ENCODE measurements at places on chromosomes 12 and 14.

- no peak for DNase-seq
Observed at GRCh38 chr12:24960222-24960855, 11.4 kb upstream of the BCAT1 start.

GRCh38 chr12:6218347-6218925, 18.2 kb downstream of the CD9 start:
- no peak for DNase-seq

DNA sequence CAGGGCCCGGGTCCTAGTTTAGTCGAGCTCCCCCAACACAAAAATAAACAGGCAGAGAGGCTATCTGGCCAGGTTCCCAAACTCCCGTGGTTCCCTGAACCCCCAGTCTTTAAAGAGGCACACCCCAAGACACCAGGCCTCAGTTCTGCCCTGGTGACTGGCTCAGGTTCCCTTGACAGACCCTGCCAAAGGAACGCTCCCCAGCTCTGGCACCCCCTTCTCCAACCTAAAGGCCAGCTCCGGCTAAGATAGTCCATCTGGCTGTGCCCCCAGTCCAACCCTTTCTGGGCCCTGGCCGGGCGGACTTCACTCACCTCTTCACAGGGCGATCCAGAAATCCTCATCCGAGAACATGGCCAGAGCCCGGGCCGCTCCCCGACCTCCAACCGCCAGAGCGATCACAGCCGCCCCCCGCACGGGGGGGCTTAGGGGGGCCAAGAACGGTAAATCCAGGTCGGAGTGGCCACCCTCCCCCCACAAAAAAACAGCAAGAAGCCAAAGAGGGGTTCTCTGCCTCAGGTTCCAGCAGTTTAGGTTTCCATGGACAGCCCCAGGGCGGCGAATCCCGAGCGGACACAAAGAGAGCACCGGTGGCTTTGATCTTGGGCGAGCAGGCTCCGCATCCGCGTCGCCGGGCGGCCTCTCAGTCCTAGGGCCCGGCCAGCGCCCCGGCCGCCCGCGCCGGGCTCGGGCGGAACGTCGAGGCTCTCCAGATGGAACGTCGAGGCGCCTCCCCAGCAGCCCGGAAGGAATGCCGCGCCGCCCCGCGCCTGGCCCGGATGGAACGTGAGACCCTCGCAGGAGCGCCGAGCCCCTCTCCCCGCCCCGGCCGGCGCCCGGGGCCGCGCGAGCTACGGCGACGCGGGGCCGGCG, 1.1 kb downstream of the KMT2D start:
- DNase-seq: peak; percentile 17

- no peak for DNase-seq
Observed at GRCh38 chr12:87612996-87613395, 416.2 kb downstream of the C12orf50 start.

- no peak for DNase-seq
Observed at GRCh38 chr12:54358191-54358944, 5.9 kb downstream of the GPR84 start.

GRCh38 chr12:98260276-98260675, 255.1 kb upstream of the TMPO start:
- DNase-seq: no peak

DNA sequence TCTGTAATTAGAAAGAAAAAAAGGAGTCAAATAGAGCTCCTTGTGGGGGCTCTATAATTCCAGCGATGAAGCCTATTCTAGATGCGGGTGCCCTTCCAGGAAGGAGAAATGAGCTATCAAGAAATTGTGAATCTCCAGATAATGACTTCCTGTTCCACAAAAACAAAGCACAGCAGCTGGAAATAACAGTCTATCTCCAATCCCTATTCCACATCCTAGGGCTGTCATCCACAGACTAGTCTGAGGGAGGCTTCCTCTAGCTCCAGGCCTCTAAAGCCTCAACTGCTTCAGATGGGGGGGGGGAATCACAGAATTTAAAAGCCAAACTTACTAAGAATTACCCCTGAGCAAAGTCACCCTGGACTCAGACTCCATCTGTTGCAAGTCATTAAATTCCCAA, 77.4 kb upstream of the GTF2A1 start:
- no peak for DNase-seq

- DNase-seq: no peak
Observed at GRCh38 chr12:90124914-90125313, 416.3 kb upstream of the ATP2B1 start.

- DNase-seq: no peak
Observed at GRCh38 chr12:124277394-124278241, 17.3 kb upstream of the RFLNA start.

DNA sequence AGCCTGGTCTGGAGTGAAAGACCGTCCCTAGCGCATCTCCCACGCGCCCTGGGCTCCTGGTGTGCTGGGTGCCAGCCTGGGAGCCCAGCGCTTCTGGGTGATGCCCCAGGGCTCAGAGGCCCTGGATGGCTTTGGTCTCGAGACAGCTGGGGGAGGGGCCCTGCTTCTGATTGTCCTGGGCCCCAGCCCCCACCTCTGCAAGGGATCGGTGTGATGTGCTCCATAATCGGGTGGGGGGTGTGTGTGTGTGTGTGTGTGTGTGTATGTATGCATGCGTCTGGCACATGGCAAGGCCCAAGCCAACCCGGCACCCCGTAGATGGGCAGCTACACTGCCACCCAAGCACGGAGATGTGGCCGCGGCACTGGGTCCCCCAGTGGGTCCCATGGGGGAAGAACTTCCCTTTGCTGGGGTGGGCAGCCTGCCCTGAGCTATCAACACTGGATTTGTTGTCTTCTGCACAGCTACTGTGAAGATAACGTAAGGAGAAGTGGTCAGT, 3.1 kb downstream of the ZBTB42 start:
- no peak for DNase-seq

DNA sequence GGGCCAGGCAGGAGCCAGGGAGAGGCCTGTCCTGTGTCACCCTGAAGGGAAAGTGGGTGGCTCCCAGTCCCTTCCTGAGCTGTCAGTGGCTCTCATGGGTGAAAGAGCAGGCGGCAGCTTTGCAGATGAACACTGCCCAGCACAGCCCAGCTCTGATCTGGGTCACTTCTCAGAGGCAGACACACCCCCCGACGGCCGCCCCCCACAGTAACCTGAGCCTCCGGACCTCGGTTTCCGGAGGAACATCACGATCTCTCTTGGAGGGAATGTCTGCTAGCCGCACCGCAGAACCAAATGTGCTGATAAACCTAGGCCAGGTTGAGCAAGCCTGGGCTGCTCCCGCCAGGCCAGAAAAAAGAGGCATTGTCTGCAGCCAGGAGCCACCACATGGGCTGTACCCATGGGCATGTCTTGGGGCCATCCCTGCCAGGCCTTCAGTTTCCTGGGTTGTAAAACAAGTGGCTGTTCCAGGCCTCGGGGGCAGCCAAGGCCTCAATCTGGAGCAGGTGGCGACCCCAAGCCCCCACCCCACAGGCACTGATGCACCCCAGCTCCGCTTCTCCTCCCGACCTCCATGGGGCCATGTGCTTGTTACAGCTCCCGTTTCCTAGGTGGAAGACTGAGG, 57.6 kb downstream of the NCOR2 start:
- no peak for DNase-seq

DNA sequence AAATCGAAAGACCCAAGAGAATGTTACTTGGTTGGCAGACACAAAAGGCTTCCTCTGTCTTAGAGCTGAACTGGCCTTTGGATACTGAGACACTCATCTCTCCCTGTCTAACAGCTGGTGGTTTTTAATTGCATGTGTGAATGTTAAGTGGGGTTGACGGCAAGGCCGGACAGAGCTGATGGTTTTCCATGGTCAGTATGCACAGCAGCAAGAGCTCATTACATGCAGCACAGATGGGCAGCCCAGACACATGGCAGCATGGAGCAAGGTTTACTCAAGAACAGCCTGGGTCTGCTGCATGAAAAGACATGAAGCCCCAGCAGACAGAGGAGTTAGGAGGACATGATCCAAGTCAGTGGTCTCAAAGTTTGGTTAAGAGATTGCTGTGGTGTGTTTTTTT, 27.8 kb upstream of the CACNA2D4 start:
- DNase-seq: no peak

- peak; percentile 12 for DNase-seq
Observed at GRCh38 chr12:8823565-8824300, 1.3 kb downstream of the A2ML1 start.

GRCh38 chr12:4157122-4157521, 116.4 kb upstream of the CCND2 start:
- no peak for DNase-seq

DNA sequence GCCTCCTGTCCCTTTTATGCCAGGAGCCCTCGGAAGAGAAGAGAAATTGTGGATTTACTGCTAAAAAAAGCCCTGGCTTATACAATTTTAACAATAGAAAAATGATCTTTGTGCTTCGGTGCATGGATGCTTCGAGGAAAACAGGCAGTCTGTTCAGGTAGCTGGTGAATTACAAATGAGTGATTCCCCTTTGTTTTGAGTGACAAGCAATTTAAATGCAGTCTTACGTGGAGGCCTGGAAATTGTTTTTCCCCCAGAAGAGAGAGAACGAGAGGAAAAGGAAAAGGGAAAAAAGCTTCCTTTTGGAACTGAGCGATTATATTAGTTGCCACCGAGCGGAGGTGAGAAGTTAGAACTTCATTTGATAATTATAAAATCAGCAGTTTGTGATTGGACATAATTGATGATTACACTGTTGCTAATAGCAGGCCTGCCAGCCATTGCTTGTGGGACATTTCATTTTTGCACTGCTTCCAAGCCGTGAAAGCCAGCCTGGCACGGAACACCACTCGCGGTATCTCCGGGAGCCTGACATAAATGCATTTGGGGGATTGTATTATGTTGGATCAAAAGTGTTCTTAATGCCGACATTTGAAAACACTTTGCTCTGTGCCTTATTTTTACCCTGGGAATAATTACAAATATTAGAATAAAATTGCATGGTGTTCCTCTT, 117.7 kb downstream of the PHETA1 start:
- no peak for DNase-seq

DNA sequence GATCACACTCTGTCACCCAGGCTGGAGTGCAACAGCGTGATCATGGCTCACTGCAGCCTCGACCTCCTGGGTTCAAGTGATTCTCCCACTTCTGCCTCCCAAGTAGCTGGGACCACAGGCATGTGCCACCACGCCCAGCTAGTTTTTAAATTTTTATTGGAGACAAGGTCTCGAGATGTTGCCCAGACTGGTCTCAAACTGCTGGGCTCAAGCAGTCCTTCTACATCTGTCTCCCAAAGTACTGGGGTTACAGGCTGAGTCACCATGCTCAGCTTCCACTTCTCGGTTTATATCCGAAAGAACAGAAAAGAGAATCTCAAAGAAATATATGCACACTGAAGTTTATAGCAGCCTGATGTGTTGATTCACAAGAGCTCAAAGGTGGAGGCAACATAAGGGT, 107.5 kb downstream of the SCARB1 start:
- no peak for DNase-seq

DNA sequence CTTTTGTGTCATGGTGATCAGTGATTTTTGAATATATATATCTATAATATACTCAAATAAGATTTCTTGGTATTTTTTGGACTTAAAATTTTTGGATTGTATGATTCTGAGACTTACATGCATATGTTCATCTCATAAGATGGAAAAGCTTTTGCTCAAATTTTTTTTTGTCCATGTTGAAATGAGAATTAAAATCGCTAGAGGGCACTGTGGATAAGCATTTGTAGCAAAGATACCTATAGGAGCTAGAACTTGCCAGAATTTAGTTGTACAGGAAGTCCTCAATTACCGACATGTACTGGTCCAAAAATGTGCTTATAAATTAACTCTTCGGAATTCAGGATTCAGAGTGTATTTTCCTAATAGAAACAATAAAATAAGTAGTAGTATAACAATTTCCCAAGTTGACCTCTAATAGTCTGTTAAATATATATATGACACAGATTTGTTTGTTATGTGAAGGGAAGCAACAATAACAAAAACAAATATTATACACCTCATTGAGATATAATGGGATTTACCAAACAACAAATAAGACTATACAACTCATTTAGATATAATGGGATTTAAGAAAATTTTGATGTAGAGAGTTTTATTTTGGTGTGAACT, 179.6 kb downstream of the TMEM117 start:
- peak; percentile 54 for DNase-seq

- no peak for DNase-seq
Observed at GRCh38 chr12:123085730-123086487, 65.0 kb downstream of the PITPNM2 start.

DNA sequence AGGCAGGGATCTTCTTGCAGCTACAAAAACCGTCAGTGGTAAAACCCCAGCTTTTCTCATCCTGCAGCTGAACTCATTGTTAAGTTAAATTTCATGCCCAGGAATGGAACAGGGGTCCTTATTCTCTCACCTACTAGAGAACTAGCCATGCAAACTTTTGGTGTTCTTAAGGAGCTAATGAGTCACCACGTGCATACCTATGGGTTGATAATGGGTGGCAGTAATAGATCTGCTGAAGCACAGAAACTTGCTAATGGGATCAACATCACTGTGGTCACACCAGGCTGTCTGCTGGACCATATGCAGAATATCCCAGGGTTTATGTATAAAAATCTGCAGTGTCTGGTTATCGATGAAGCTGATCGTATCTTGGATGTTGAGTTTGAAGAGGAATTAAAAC, 68.9 kb downstream of the DCAF5 start:
- DNase-seq: no peak

GRCh38 chr12:80381121-80381520, 62.9 kb upstream of the PTPRQ start:
- no peak for DNase-seq

- DNase-seq: no peak
Observed at GRCh38 chr14:52781629-52782028, 9.8 kb downstream of the GNPNAT1 start.

- no peak for DNase-seq
Observed at GRCh38 chr14:97710726-97711125, 913.5 kb downstream of the VRK1 start.

DNA sequence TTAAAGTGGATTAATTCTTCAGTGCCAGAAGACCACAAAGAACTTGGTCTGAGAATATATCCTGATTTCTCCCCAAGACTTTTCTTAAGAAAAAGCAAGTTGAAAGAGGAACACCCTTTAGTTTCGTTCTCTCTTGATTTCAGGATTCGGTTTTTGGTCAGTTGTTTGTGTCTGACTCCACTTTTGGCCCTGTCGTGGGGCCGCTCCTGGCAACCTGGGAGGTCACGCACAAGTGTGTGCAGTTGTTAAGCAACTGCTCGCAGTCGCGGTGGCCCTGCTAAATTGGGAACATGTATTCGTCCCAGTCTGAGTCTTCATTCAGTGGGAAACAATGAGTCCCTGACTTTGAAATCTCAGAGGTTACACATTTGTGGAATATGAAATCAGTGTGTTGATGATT, 68.7 kb downstream of the RGS6 start:
- DNase-seq: no peak

GRCh38 chr12:115444346-115444745, 760.4 kb upstream of the TBX3 start:
- no peak for DNase-seq

- DNase-seq: no peak
Observed at GRCh38 chr12:66052988-66053615, 77.4 kb downstream of the LLPH start.

Data from right lung (tissue), 10 donors.